Mesothelial cell of epicardium (in vitro differentiated cells): ENCODE measurements at places on chromosomes 1 and 21.

- peak overlapping the region; percentile 26 for H3K27ac ChIP-seq
- no peak for DNase-seq
- no peaks in the 10 kb centered on the region for H3K36me3 ChIP-seq
- H3K27me3 ChIP-seq = no peaks in the 10 kb centered on the region
These were observed 68.1 kb downstream of the JAK1 start for GRCh38 chr1:64898107-64898861.

GRCh38 chr1:231557411-231557810 is 28.9 kb downstream of the TSNAX start:
- DNase-seq = no peak
- no peak overlapping the region for H3K4me3 ChIP-seq
- no peaks in the 10 kb centered on the region for H3K27me3 ChIP-seq

DNA sequence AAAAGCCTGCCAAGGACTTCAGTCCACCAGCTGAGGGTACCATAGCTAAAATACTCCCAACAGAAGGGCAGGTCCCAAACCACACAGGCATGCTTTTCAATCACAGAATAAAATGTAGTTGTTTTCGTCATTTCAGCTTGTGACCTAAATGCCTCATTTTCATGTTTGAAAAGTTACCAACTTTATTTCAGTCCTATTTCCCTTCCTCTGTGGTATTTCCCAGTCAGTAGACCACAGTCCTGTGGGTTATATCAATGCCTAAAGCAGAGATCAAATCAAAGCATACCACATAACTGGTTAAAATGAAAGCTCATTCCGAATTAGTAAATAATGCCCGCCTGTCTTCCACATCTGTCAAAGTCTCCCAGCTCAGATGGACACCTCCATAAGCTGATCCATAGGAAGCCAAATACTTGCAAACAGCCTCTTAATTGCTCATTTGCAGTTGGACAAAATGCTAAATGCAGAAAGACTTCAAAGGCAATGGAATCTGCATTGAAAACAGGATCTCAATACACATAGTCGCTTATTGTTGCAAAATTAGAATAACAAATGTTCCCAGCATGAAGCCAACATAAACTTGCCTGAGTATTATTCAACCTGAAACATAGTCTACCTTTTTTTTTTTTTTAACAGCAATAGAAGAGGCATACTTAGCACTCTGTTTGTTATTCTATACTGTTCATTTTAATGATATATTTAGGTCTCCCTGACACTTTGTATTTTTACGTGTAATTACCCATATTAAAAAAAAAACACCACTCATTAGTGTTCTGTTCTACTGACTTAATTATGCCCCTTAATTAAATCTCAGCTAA is 53.9 kb downstream of the NR5A2 start:
- DNase-seq = no peak
- H3K36me3 ChIP-seq = no peaks in the 10 kb centered on the region
- H3K27me3 ChIP-seq = peaks cover 29% of the 10 kb centered on the region
- H3K4me1 ChIP-seq = no peaks in the 10 kb centered on the region
- no peak overlapping the region for H3K4me3 ChIP-seq
- no peak overlapping the region for H3K27ac ChIP-seq

- peaks cover 35% of the 10 kb centered on the region for H3K4me1 ChIP-seq
- no peaks in the 10 kb centered on the region for H3K36me3 ChIP-seq
- peaks cover 68% of the 10 kb centered on the region for H3K27me3 ChIP-seq
- H3K27ac ChIP-seq = peak overlapping the region; percentile 82
- H3K4me3 ChIP-seq = peak overlapping the region; percentile 80
- DNase-seq = no peak
These were observed 905 bp downstream of the LIX1L start for GRCh38 chr1:145956781-145957442.

DNA sequence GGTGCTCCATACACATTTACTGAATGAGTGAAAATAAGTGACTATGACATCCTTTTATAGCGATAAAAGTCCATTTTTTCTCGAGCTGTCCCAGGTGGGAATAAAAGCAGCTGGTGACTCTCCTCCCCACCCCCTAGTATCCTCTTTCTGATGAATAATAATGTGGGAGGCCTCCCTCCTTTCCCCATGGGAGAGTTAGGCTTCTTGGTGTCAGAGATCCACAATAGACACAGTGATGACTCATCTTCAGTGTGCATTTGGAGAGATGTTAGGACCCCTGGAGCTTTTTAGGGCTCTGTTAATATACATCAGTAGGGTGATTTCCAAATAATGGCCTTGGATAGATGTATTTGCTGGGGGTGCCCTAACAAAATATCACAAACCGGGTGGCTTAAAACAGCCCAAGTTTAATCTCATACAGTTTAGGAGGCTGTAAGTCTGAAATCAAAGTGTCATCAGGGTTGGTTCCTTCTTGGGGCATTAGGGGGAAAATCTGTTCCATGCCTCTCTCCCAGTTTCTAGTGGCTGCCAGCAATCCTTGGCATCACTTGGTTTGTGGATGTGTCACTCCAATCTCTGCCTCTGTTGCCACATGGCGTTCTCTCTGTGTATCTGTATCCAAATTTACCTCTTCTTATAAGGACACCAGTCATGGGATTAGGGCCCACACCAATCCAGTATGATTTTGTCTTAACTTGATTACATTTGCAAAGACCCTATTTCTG is 4.4 kb upstream of the PHC2 start:
- no peaks in the 10 kb centered on the region for H3K36me3 ChIP-seq
- DNase-seq = no peak
- H3K4me1 ChIP-seq = peaks cover 45% of the 10 kb centered on the region

DNA sequence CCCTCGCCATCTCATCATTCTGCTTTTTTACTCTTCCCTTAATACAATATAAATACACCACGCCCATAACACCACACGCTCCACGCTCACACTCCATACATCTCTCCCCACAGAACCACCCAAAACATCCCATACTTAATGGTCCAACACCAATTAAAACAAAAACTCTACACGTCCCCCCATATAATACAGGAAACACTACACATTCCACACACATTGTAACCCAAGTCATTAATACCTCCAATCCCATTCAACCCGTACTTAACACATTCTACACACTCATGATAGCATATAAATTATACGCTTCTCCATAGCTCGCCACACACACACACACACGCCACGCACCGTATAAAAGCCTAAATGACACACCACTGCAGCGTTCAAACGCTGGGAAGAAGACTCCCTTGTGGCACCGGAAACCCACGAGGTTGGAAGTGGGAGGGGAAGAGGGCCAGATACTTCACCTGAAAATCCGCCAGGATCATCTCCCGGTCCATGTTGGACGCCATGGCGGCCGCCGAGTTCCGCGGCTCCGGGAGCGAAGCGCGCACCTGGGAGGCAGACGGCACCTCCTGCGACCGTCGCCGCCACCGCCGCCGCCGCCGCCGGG is 659 bp downstream of the FAF1 start:
- DNase-seq = no peak
- peaks cover 9% of the 10 kb centered on the region for H3K27me3 ChIP-seq
- peak overlapping the region; percentile 78 for H3K27ac ChIP-seq
- peaks cover 13% of the 10 kb centered on the region for H3K4me1 ChIP-seq
- H3K36me3 ChIP-seq = no peaks in the 10 kb centered on the region

DNA sequence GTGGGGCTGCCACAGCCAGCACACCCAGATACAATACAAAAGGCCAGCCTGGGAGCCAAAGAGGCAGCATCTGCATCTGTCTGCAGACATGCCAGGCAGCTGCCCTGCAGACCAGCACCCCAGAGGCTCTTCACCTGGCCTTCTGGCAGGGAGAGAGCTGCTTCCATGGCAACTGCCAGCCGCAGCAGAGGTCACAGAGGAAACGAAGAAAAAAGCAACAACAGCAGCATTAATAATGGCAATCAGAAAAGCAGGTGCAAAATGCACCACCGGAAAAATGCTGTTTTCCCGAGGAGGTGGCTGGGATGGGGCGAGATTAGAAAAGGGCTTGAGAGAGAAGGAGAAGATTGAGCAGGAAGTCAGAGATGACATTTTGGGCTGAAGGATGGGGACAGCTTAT is 309.5 kb downstream of the PCP4 start:
- no peak overlapping the region for H3K4me3 ChIP-seq
- H3K36me3 ChIP-seq = no peaks in the 10 kb centered on the region
- peaks cover 30% of the 10 kb centered on the region for H3K27me3 ChIP-seq
- H3K27ac ChIP-seq = no peak overlapping the region

DNA sequence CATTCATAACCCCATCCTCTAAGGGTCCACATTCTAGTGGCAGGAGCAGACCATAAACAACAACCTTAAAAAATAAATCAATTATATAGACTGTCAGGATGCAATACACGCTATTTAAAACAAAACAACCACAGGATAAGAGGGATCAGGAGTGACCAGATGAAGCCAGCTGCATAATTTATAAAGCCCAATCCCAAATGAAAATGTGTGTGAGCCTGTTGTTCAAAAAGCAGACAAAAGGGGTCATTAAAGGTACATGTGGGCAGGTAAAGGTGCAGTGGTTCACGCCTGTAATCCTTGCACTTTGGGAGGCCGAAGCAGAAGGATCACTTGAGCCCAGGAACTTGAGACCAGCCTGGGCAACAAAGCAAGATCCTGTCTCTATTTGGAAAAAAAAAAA is 10.4 kb upstream of the LDLRAP1 start:
- H3K27ac ChIP-seq = no peak overlapping the region
- peaks cover 4% of the 10 kb centered on the region for H3K4me1 ChIP-seq
- peaks cover 2% of the 10 kb centered on the region for H3K27me3 ChIP-seq
- no peaks in the 10 kb centered on the region for H3K36me3 ChIP-seq

DNA sequence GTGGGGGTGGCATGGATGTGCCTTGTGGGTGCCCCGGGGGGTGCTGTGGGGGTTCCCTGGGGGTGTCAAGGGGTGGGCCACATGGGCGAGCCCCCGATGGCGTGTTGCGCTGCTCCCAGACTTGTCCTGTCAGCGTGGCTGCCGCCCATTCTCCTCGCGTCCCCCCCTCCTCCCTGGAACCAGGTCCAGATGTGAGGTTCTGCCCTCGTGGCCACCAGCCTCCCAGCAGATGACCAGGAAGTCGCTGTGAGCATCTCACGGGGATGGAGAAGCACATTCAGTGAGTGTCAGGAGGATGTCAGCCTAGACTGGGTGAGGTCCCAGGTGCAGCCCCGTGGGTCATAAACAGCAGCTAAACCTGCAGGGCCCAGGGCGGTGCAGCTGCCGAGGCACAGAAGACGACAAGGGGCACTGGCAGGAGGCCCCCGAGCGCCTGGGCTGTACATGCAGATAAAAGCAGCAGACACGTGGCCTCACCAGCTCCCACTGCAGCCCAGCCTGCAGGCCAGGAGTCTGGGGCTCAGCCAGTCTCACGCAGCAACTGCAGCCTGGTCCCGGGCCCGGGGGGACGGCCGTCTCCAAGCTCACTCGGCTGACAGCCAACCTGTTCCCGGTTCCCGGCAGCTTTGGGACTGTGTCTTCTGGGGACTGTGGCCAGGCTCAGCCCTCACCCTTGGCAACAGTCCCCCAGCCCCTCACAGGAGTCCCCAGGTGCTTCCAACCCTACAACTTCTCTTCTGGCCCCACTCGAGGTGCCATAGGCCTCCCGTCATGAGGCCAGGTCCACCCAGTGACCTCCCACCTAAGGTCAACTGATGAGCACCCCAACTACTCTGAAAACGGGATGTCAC is 17.5 kb upstream of the COL6A2 start:
- no peaks in the 10 kb centered on the region for H3K36me3 ChIP-seq
- H3K27me3 ChIP-seq = peaks cover 5% of the 10 kb centered on the region
- DNase-seq = no peak
- H3K4me3 ChIP-seq = no peak overlapping the region
- peak overlapping the region; percentile 39 for H3K27ac ChIP-seq
